ENCODE measurements at places on chromosomes 11 and 22. TPM values are rescaled to one million over a fixed set of nuclear protein-coding genes. Genes with fewer than 3 reads are reported as not detected.

DNA sequence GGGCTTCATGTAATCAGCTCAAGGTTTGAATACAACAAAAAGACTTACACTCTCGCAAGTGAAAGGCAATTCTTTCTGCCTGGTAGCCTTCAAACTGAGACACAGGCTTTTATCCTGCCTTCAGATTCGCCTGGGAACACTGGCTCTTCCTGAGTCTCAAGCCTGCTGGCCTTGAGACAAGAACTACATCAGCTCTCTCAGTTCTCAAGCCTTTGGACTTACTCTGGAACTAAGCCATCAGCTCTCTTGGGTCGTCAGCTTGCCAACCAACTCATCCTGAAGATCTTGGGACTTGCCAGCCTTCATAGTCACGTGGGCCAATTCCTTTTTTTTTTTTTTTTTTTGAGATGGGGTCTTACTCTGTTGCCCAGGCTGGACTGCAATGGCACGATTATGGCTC is 35.7 kb upstream of the LRRC10B start:
- DNase-seq: no peak

GRCh38 chr22:36194385-36194784 is 7.2 kb downstream of the APOL4 start:
- no peak for DNase-seq

DNA sequence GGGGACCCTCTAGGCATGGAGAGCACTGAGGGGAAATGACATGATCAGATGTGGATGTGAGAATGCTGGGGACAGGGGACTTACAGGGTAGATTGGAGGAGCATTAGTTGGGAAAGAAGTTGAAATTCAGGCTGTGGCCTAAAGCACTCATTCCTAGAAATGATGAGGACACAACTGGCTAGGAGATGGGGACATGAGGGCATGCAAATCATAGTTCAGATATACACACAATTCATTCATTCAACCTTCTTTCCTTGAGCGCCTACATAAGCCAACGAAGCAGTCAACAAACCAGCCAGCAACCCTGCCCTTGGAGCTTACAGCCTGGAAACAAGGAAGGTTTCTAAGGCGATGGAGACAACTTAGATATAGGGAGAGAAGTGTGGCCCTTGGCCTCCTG is 14.2 kb downstream of the CSF2RB start:
- DNase-seq: no peak

The ZBTB16 gene
- 12.4 TPM for total RNA-seq

The OR8G5 gene
- total RNA-seq: not detected

The PHETA2 gene
- total RNA-seq: 0.98 TPM

DNA sequence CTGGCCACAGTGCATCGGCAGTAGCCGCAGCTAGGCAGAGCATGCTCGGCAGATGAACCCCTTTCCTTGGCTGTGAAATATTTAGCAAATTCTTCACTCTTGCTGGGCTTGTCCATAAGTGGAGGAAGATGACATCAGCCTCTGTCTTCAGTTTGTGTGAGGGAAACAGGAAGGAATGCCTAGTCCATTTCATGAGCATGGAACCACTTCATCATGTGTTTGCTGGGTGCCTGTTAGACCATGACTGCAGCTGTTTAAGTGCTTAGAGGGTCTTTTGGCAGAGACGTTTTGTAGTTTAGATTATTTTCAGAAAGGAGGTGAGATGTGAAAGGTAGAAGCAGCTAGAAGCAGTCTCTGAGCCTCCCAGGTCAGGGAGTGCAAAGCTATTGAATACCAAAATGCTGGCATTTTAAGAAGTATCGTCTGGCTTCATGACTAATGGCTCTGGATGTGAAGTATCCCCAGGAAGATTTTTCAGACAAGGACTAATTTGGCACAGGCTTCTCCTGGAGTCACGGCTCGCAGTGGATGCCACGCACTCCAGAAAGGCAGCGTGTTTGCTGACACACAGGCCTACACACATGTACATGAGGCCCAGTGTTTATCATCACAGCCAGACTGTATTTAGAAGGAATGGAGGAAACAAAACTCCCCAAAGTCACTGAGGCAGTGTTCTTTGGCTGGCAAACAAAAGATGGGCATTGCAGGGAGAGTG is 43.1 kb upstream of the GRAMD1B start:
- no peak for DNase-seq

- peak; percentile 65 for DNase-seq
Observed at GRCh38 chr11:134331354-134332188, at the start of gene GLB1L2. GLB1L2 (plus strand) TSS chr11:134331988; CDS start chr11:134332062, 74 bp downstream.

The BARX2 gene
- total RNA-seq: not detected
